Activated naive CD4-positive, alpha-beta T cell treated with anti-CD3 and anti-CD28 coated beads, Interleukin-2, amount 50 U/mL, for 16 hours (primary cell): ENCODE measurements at places on chromosomes 12 and 14.

- no peak for DNase-seq
These were observed 32.0 kb upstream of the CIPC start for GRCh38 chr14:77065851-77066577.

DNA sequence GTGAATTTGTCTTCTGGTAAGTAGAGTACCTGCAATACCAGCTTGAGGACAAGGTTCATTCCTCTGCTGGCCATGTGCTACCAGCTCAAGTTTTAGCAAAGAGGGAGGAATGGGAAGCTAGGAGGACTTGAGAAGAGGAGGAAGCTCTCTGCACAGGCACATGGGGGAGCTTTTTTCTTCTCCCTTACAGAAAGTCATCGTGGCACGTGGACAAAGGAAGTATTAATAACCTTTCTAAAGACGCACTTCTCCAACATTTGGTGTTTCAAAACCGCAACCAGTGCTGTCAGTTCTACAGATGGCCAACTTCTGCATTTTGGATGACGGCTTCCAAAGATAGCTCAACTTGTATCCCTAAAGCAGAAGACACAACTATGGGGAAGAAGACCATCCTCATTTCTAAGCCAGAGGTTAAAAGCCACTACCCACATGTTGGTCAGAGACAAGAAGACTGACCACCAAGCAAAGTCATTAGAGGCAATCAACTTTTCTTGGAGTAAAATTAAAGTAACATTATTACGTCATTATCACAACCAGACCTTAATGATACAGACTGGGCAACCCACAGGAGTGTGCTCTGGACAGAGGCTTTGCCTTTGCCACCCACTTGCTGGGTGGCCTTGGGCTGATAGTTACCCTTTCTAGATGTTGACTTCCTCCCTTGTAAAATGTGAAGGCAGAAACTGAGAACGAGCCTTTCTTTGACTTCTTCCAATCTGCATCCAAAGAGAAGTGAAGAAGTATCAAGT, 12.3 kb upstream of the TMED10 start:
- no peak for DNase-seq

GRCh38 chr12:124862768-124863415, 772 bp downstream of the SCARB1 start:
- peak; percentile 25 for DNase-seq

DNA sequence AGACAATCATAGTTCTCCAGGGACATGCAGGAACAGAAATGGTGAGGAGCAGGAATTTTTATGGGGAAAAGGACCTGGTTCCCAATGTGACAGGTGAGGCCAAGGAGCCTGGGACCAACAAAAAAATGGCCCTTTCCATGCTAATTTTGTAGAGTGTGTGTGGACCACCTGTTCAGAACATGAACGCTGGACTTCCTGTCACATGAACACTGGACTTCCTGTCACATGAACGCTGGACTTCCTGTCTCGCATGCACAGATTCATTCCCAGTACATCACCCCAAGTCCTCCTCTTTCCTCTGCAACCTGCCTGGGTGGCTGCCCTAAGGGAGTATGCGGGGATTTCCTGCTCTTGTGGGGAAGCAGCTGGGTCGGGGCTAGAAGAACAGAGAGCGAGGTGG, 10.1 kb downstream of the FGF6 start:
- no peak for DNase-seq

DNA sequence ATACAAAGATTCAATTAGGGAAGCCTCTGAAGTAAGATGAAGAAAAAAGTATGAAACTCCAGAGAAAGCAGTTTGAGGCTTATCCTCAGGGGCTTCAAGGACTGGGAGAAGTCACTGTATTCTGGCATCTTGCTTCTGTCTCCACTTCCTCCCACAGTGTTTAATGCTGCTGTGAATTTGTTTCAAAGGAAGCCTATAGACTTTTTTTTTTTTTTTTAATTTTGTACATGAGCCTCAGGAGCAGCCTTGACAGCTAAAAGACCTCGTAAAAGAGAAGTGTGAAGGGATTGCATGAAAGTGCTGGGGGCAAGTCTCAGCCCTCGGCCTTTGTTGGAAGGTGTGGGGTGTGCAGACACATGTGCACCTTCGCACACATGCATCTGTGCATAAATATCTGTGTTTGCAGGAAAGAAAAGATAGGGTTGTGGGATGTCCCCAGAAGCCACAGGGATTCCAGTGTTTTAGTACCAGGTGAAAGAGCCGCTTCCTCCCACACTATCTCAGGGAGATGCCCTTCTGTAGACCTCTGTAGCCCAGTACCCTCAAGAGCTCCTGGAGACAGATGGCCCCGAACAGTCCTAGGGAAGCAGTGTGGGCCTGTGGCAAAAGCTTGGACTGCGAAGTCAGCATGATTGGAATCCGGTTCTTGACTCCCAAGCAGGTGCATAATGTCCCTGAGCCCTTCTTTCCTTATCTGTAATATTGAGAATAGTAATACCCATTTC, 193.5 kb upstream of the BCL2L14 start:
- no peak for DNase-seq

DNA sequence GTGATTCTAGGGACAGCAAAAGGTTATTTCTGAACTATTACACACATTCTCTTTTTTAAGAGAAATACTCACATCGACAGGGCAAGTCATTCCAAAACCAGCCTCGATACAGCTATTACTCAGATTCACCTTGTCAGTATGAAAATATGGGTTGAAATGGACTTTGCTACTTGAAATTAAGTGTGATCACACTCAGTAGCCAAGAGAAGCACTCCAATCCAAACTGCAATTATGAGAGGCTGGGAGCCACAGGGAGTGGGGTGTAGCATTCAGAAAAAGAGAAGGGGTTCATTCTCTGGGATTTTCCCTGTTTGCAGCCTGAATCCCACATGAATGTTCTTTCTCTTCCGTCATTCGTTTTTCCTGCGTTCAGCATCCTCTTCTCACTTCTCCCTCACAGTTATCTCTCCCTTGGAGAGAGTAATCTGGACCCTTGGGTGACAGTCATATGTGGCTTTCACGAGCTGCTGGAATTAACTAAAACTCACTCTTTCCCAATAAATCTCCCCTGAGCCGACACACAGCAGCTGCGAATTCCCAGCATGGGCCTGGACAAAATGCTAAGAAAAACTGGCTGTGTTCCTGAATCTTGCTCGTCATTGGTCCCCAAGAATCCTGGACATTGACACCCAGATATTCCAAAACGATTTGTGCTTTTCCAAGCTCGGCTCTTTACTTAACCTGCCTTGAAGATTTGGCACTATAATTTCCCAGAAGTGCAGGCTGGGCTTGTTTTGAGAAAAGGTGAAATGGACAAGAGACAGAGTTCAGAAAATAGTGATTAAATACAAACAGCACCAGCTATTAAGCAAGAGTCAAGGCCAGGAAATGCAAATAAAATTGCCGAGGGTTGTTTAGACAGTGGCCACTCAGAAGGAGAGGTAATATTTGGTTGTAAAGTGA, 199.5 kb upstream of the PLEKHG7 start:
- peak; percentile 13 for DNase-seq

DNA sequence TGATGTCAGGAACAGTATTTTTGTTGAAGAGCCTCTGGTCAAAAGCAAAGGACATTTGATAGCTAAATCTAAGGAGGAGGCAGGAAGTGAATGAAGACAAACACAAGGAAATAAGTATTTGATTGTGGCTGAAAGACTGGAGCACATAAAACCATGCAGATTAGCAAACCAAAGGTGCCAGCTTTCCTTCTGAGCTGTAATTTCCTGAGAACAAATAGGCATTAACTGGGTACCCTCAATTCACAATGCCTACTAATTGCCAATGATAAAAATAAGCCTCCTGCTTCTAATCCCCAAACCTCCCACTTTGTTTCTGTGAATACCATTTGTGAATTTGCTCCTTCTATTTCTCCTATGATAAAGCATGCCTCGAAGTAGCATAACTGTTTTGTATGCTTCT, 1279.6 kb upstream of the USP15 start:
- no peak for DNase-seq
